ENCODE measurements at places on chromosomes 3 and 15. TPM values are rescaled to one million over a fixed set of nuclear protein-coding genes. Genes with fewer than 3 reads are reported as not detected.

DNA sequence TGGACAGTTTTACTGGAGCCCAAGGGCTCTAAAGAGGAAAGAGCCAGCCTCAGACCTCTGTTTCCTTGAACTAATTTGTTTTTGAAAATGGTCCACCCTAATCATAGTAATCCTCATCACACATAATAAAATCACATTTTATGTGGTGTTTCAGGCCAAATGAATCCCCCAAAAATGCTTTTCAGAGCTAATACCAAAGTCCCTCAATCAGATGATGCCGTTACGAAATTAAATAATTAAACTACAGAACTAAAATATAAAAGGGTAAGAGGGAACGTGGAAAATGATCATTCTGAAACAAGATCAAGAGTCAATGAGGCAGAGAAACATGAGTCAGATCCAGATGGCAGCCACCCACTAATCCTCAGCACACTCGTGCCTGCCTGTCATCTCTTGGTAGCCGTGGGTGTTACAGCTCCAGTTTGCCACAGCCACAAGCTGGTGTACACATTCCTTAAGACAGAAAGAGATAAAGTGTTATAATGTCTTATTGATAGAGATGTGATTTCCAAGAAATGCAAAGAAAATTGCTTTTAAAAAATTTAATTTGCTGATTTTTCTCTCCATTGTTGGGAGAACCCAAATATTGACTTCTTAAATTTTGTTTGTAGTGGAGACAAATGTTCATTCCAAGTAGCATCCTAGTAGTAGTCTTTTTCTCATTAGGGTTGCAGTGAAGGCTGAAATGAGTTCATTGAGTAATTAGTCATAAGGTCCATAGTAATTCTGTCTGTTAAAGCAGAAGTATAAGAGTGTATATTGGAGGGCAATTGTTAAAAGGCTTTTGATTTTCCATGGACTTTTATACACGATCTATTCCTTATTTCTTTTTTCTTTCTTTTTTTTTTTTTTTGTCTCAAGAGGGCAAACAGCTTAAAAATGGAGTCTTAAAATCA, 104.2 kb downstream of the AGBL1 start:
- H3K27ac ChIP-seq, result no peak overlapping the region
- no peak overlapping the region for H3K4me3 ChIP-seq
- H3K4me1 ChIP-seq, result no peaks in the 10 kb centered on the region
- H3K36me3 ChIP-seq, result no peaks in the 10 kb centered on the region
- H3K27me3 ChIP-seq, result no peaks in the 10 kb centered on the region

- no peak overlapping the region for H3K27ac ChIP-seq
- no peaks in the 10 kb centered on the region for H3K36me3 ChIP-seq
- no peak for DNase-seq
- H3K4me3 ChIP-seq, result no peak overlapping the region
Observed at GRCh38 chr3:7205535-7205934, 344.6 kb downstream of the GRM7 start.

- no peaks in the 10 kb centered on the region for H3K36me3 ChIP-seq
- no peaks in the 10 kb centered on the region for H3K4me1 ChIP-seq
- H3K4me3 ChIP-seq, result no peak overlapping the region
Observed at GRCh38 chr3:143571548-143571947, 276.7 kb downstream of the SLC9A9 start.

The THRB gene
- total RNA-seq, result 13.2 TPM

Data from Peyer's patch (tissue), 4 donors.